Activated T-cell treated with anti-CD3 and anti-CD28 coated beads, Interleukin-2, amount 50 U/mL, for 1 hour (primary cell): ENCODE measurements at places on chromosomes 7 and 10.

DNA sequence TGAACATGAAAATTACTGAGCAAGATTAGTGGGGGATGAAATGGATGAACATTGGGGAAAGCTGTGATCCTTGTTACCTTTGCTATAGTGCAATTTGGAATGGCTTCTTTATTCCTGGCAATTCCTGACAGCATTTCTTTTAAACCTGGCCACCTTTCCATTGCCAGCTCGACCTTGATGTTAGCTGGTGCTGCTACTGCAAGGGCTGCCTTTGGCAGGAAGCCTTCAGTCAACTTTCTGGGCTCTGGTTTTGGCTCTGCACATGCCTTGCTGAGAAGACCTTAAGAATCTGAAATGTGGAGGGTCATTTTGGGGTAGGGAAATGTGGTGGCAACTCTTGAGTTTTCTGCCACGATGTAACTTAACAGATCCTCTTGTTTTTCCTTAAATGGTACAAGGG is 64.7 kb downstream of the KAT6B start:
- DNase-seq: no peak

- no peak for DNase-seq
These were observed 867.3 kb upstream of the AUTS2 start for GRCh38 chr7:68730964-68731363.

DNA sequence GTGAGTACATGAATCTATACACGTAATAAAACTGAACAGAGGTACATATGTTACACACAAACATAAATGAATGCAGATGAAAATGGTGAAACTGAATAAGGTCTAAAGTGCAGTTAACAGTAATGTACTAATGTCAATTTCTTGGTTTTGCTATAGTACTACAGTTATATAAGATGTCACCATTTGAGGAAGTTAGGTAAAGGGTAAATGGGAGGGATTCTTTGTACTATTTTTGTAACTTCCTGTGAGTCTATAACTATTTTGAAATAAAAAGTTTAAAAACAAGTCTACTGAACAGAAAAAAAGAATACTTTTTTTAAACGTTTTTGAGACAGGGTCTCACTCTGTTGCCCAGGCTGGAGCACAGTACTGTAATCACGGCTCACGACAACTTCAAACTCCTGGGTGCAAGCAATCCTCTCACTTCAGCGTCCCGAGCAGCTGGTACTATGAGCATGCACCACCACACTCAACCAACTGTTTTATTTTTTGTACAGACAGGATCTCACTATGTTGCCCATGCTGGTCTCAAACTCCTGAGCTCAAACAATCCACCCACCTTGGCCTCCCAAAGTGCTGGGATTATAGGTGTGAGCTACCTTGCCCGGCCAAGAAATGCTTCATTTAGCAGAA is 71.5 kb downstream of the WAPL start:
- no peak for DNase-seq

DNA sequence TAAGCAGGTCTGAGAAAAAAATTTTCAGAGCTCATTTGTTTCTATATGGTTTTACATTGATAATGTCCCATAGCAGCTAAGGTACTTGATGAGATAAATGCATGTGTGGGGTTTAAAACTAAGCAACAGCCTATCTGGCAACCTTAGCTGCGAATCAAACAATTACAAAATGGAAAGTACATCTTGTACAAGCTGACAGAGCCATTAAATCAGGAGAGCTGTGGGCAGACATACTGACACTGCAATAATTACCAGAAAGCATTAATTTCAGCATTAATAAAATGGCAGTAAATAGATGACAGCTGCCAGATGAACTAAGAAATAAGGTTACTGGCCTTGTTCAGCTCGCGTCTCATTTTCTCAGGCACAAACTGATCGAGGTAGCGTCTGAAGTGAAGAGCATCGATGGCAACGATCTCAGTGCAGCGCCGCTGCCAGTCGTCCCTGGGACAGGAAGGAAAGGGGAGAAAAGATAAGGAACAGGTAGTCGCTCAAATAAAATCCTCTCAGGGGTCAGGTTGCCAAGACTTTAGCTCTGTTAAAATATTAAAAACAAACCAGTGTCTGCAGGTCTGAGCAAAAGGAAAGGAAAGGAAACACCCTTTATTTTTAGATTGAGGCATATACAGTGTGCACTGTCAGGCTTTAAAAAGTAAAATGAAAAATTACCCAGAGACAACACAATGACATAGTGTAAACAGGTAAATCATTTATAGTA is 79.7 kb upstream of the OGDHL start:
- DNase-seq: no peak

GRCh38 chr7:151859111-151859947 is 17.6 kb downstream of the PRKAG2 start:
- DNase-seq: no peak

DNA sequence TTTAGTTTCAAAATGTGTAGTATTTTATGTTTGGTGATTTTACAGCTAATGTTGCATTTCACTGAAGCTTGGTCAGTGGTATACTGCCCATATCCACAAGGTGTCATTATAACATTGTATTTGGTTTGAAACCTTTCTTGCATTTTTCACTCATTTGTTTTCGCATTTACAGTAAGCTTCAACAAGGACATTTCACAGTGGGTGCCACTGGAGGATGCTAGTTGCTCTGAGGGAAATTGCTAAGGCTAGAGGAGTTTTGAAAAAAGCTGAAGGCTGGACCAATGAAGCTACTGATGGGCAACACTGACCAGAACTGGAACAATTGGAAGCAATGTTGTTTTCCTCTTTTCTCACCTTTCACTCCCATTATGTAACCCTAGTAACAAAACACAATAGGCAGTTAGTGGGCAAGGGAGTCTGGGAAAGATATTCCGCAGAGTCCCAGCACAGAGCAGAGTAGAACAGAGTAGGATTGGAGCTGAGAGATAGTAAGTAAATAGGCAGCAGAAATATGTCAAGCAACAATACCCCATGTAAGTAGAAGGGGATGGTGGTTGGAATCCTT is 23.6 kb upstream of the SRI start:
- no peak for DNase-seq

GRCh38 chr7:152851326-152851725 is 91.8 kb downstream of the ACTR3B start:
- no peak for DNase-seq

GRCh38 chr7:16695621-16696237 is 49.7 kb downstream of the BZW2 start:
- no peak for DNase-seq

- DNase-seq: no peak
These were observed 1.1 kb upstream of the RGR start for GRCh38 chr10:84243759-84244158.

DNA sequence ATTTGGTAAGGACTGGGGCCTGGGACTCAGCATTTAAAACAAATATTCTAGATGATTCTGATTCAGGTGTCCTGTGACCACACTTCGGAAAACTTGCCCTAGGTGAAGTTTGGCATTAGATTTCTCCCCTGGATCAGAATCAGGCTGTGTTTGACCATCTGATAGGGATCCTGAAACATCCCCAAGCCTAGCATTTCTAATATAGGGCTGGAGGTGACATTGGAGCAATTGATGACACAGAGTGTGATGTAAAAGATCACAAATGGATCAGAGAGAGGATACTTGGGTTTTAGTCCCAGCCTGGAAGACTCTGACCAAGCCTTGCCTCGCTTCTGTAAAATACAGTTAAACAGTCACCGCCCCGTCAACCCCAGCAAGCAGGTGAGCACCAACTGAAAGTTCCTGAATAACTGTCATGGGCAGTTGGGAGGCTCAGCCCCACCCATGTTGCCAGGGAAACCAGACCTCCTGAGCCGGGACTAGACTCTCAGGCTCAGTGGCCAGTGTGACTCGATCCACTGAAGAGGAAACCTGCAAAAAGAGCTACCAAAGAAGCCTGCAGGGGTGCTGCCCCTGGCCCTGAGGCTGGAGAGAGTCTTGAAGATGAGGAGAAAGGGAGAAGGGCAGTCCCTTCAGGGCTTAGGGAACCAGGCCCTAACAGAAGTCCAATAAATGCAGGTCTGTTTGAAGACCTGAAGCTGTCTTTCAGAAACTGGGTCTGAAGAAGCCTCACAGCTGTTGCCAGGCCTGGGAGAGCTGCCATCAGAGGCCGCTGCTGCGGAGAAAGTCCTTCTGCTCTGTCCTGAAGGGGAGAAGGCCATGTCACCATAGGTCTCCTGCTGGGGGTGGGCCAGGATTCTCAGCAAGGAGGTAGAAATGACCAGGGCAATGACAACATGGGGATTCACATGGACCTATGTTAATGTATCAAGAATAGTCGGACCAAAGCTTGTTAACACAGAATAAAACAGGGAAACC is 126.1 kb upstream of the KCNMA1 start:
- no peak for DNase-seq

DNA sequence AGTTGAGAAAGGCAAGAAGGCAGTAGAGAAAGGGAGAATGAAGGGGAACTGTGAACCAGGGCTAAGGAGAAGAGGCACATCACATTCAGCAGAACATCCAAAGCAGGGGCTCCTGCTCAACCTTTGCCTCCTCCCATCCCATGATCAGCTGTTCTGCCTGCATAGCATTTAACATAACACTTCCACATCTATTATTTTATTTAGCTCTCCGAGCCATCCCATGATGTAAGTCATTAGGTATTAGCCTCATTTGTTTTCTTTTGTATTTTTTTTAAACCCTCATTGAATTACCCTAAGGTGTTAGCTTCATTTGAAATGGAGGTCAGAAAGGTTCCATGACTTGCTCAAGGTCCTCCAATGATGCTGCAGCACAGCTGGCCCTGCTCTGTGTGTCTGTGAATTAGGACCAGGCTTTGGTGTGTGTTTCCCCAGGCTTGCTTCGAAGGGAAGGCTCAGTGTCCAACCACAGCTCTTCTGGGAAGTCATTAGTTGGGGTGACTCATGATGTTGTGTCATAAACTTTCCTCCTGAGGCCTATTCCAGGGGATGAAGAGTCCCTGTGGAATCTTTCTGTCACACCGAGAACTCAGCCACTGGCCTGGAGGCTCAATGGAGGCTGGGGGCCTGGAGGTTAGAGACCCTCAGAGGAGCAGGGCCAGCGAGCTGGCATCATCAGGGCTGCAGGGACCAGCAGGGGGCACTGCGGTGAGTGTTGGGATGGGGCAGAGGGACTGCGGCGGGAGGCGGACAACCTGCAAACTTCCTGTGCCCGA is 16.5 kb downstream of the NPFFR1 start:
- DNase-seq: no peak

GRCh38 chr10:129880191-129880870 is 83.7 kb downstream of the EBF3 start:
- DNase-seq: no peak

- DNase-seq: no peak
These were observed 28.8 kb upstream of the ZNF488 start for GRCh38 chr10:47412869-47413268.

GRCh38 chr10:30868611-30869010 is 163.1 kb downstream of the ZNF438 start:
- DNase-seq: no peak

GRCh38 chr10:9796564-9796963 is 1221.1 kb upstream of the CELF2 start:
- DNase-seq: no peak

- DNase-seq: no peak
These were observed 26.5 kb upstream of the HIBADH start for GRCh38 chr7:27689150-27689549.

DNA sequence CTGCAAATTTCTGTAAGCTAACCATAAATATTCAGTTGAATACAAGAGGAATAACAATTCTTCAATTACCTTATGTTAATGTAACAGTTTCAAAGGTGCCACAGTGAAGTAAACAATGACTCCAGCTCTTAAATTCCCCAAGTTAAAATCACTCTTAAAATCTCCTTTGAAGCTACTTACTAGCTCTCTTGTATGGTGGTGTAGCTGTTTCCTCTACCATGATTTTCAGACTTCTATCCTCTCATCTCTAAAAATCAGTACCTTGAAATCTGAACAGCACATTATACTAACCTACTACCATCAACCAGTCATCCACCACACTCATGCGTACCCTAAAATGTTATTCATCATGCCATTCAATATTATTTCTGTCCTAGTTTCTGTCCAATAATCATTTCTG is 29.6 kb downstream of the JMJD1C start:
- no peak for DNase-seq

DNA sequence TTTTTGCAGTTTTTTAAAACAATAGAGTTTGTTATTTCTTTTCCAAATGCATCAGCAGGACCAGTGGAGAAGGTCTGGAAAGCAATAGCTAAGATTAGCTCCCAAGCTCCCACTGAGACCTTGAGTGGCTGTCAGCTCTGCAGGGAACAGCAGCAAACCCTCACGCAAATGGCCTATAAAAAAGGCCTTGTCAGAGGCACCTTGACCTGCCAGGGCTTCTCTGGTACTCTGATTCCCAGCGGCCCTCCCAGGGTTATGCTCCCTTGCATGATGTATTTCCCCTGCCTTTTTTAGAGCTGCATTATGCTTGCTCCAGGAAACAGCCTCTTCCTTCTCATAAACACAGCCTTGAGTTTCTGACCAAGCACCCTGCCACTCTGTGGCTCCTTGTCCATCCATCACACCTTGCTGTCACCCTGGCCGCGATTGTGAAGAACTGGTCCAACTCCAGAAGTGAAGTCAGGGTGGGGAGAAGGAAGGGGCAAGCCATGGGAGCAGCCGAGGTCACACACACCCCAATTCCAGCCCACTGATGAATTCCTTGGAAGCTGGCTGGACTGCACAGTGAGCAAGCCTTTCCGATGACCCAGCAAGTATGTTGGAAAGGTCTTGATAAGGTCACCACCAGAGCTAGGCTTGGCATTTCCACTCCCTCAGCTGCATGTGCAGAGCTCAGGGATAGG is 35.3 kb upstream of the NKX2-3 start:
- DNase-seq: no peak

GRCh38 chr10:112209684-112210131 is 26.1 kb upstream of the GPAM start:
- no peak for DNase-seq

DNA sequence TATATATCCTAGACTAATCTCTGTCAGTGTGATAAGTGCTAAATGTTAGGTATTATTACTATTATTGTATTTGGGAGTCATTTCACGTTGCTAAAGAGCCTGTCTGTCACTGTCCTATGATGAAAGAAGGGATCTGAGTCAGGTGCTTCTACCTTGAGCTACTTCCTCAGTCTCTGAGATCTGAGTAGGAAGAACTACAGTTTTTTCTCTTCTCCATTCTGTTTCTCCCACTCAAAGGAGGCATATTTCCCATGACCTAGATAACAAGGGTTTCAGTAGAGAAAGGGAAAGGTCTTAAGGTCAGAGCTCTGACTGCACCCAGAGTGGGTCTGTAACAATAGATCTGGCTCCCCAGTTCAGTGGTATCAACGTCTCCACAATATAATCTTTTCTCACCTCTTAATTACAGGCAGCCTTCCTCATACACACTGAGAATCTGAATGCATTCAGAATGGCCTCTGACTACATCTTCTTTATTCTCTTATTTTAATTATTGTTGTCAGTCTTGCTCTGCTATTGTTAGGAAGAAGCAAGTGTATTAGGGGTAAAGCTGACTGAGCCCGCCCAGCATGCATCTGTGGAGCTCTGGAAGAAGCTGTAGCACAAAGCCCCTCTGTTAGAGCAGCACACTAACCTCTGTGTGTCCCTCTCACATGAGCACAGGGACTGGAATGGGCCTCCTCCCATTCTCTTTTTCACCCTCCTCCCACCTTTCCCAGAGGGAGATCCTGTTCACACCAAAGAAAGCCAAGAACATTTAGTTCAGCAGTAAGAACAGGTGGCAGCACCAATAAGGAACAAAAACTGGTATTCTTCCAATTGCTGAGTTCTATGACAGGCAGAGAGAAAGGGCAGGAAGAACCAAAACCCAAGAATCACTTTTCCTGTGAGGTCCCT is 38.1 kb downstream of the USP54 start:
- DNase-seq: no peak

GRCh38 chr10:119497243-119497642 is 45.3 kb downstream of the RGS10 start:
- no peak for DNase-seq
